Progenitor cell of endocrine pancreas (in vitro differentiated cells): ENCODE measurements at places on chromosomes 5 and 9. TPM values are rescaled to one million over a fixed set of nuclear protein-coding genes. Genes with fewer than 3 reads are reported as not detected.

The HEMGN gene
- total RNA-seq, result not detected in 2 replicates

The BAAT gene
- 0.36 TPM in 1 of 2 replicates, not detected in the other for total RNA-seq

The NUP214 gene
- total RNA-seq, result 61.0 and 62.2 TPM in 2 replicates

The ARID3C gene
- 8.5 and 12.0 TPM in 2 replicates for total RNA-seq

The ACTL7B gene
- total RNA-seq, result 0.16 and 0.19 TPM in 2 replicates

The ADAMTSL2 gene
- 0.07 and 0.14 TPM in 2 replicates for total RNA-seq

The SEMA5A gene
- 4.0 and 4.3 TPM in 2 replicates for total RNA-seq

The UBE2QL1 gene
- 2.5 and 2.9 TPM in 2 replicates for total RNA-seq

The CSF2 gene
- total RNA-seq, result not detected in 2 replicates

The PCDHGB1 gene
- 2.3 TPM in 2 replicates for total RNA-seq

DNA sequence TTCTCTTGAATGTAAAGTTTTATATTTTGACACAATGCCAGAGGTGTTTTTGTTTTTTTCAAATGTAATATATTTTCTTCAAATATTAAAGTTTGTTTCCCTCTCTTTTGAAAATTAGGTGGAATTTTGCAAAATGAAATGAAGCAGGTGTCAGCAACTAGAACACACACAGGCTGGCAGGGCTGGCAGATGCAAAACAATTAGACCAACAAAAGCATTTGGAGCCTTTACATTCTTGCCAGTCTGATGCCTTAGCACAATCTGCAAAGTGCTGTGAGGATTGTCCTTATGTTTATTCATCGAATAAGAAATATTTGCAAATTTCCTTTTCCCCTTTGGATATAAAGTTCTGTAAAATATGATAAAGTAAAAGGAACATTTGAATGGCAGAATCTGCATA, 1063.9 kb downstream of the CDH9 start:
- DNase-seq, result no peak

DNA sequence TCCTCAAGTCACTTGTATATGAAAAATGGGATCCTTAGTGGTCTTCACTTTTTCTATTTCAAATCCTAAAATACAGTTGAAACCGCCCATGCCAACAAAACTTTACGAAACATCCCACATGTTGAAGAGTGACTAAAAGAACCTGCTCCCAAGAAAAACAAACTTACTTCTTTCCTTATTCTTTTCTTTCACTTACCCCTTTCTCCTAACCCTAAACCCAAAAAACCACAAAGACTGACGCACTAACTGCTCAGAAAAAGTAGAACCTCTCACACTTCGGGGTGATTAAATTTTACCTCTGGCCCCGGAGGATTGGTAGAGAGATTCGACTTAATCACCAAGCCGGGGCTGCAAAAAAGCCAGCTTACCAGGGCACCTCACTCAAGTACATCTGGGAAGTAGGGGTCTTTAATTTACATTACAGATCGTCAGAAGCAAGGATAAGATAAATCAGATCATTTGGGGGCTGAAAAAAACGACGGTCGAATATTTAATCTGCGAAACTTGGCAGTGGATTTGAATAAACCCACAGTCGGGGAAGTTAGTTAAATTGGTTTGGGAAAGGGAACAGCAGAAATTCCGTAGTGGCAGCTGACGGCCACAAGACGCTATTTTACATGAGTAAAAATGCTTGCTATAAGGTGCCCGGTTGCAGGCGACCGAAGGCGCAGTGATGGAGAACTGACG, 1.3 kb downstream of the CDO1 start:
- no peak for DNase-seq

DNA sequence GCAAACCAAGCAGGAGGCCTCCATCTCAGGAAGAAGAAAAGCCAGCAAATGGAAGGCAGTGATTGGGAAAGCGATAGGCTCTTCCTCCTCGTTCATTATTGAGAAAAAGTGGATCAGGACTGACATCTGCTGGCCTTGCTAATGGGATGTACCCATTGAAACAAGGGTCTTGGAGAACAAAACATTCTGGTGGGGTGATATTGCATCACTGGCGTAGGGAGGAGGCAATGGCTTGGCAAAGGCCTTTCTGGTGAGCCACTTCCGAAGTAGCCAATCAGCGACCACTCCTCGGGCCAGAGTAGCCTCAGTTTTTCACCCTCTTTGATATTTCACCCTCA, 86.7 kb upstream of the NFIB start:
- no peak for DNase-seq

DNA sequence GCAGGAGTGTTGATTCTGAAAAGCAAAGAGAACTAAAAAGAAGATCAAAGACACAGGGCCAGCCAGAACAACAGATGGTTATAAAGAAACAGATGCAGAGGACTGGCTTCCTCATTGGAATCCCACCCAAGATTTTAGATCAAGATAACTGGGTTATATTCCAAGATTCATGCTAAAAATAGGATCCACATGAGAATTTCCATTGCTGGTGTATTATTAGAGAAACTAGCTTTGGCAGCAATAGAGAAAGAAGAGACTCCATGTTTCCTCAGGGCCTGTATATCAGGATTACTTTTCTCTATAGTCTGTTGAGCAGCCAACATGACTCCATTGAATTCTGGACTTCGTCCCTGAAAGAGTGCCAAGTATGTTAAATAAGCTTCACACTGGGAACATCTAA, 367.3 kb downstream of the TUSC1 start:
- no peak for DNase-seq

- no peak for DNase-seq
Observed at GRCh38 chr5:157819502-157820115, 39.3 kb downstream of the CLINT1 start.

DNA sequence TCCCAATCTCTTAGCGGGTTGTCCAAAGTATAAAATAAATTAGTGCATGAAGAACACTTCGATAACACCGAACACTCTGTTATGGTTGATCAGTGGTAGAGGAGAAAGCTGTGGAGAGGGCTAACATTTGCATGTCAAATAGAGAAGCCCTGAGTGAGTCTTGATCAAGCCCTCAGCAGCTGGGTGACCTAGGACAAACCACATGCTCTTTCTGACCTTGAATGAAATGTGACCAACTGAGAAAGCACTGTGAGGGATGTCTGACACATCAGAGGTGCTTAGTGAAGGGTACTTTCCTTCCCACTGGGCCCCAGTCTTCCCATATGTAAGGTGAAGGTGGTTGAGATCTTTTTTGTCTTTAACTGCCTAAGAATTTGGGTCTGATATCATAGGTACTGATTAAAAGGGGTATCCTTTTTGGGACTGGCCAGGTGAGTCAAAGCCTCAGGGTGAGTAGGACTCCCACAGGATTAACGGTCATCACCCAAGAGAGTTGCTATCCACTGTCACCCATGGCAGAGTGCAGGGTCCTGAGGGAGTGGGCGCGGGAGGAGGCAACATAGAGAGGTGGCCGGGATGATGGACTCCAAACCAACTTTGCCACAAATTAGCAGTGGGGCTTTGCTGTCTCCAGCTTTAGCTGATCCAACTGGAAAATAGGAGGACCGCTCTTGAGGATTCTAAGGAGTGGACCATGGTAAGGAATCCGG, 53.5 kb downstream of the KIF4B start:
- no peak for DNase-seq

DNA sequence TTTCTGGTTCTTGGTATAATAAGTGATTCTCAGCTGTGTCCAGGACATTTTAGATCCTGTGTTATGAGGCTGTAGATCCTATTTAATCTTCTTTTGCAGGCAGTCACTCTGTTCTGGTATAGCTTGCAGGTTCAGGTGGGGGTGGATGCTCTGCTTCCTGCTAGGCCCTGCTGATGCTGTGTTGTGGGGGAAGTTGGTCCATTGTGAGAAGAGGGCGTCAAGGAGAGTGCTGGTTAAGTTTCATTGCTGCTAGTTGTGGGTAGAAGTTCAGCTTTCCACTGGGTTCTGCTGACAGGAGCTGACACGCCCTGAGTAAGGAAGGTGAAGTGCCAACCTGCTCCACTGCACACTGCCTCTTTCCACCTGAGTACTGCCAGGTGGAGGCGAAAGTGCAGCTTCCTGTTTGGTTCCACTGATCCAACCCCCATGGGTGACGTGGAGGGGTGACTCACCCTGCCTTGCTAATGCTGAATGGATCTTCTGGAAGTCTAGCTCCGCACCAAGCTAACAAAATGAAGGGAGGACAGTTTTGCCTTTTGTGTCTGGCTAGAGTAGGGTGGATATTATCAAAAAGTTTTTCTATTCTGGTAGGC, 16.3 kb downstream of the NMRK1 start:
- DNase-seq, result no peak

DNA sequence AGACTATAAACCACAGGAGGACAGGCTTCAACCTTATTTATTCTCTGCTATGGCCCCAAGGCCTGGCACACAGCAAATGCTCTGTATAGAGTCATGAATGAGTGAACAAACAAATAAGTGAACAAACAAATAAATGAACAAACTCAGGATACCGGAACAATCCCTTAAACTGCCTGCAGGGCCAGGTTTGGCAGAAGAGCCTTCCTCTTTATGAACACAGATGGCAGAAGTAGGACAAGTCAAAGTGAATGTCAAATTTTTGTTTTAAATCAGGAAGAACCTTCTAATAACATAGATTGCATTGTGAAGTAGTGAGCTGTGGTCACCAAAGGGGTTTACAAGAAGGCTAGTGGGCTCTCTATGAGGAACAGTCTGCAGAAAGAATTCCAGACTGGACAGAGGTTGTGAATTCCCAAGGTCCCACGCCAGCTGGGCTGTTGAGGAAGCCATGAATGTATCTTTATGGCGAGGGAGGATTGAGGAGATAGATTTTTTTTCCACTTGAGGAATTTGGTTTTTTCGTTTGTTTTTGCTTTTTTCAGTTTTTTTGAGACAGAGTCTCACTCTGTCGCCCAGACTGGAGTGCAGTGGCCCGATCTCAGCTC, 30.3 kb upstream of the STING1 start:
- DNase-seq, result no peak

- DNase-seq, result no peak
Observed at GRCh38 chr5:137262818-137263217, 236.3 kb downstream of the SPOCK1 start.

DNA sequence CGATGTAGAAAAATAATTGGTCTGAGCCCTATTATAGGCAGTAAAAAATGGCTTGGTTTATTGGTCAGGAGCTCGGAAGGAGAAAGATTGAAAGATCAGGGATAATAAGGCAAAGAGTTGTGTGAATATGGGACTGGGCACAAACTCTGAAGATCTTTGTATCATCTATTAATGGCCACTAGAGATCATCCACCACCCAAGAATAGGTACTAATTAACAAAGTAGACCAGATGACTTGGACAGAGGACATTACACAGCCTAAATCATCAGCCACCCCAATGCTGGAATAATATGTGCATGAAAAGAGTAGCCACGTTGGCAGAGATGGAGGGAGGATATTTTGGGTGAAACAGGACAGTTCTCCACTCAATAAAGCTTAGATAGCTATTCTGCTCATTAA, 364.1 kb downstream of the EFNA5 start:
- DNase-seq, result no peak

- no peak for DNase-seq
Observed at GRCh38 chr9:5586391-5586802, 42.5 kb upstream of the RIC1 start.

DNA sequence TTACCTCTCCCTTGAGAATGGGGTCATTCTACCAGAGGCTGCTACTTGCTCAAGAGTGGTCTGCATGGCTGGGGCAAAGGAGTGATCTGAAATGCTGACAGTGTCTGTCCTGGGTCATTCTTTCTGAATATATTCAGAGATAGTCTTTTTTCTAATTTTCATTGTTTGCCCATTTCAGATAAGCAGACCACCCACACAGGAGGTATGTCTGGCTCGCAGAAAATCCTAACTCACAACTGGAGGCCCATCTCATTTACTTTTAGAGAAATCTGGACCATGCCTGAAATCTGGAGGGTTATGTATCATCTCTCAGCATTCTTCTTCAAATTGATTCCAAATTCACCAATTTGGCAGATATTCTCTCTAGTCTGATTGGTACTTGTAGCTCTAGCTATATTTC, 227.6 kb downstream of the SEC61B start:
- no peak for DNase-seq
